Peyer's patch (tissue), 4 donors: ENCODE measurements at places on chromosomes 7 and 10. TPM values are rescaled to one million over a fixed set of nuclear protein-coding genes. Genes with fewer than 3 reads are reported as not detected.

RPA3 gene
- 21.5 TPM for total RNA-seq

DNA sequence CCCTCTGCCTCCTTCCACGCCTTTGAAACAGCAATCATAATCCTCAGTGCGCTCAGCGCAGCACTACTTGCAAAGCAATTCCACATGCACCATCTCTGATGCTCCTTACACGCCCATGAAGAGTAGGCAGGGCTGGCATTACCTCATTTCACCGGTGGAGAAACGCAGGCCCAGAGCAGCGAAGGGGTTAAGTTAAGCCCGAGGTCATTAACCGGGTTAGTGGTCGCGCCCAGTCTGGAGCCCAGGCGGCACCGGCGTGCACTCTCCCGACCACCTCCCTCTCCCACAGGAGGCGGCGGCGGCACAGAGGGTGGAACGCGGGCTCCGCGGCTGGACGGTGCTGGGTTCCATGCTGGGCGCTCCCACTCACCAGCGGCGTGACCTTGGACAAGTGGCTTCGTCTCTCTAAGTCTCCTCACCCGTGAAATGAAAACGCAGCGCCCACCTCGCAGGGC, 515 bp downstream of the FASTK start:
- DNase-seq: no peak

GTPBP10 gene
- 13.8 TPM for total RNA-seq

FANK1 gene
- total RNA-seq: 3.5 TPM

DNA sequence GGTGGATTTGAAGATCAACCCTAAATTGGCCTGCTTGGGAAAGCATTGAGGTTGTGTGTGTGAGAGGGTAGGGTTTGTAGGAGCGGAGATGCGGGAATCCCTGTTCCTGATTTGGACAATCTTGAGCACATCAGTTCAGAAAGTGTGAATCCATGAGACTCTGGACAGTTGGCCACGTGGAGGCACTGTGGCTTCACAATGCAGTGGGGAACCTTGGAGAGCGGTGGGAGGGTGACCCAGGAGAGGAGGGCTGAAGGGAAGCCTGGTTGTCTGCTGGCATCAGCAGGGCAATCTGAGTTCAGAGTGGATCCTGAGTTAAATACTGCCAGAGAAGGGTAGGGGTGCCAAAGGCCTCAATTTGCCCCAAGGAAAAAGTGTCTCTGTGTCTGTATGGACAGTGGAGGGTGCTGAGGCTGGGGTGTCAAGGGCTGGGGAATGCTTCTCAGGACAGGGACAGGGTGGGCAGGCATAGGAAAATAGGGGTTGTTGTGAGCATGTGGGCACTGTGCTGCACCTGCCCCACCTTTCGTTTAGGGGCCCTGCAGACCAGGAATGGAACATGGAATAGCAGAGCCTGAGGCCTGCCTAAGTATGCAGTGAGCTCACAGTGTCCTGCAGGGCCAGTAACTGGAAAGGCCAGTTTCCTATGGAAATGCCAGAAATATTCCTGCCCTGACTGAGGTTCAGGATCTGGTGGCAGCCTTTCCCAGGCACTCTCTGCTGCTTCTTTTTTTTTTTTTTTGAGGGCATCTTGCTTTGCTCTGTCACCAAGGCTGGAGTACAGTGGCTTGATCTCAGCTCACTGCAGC, 162.9 kb upstream of the PRSS58 start:
- no peak for DNase-seq
